Immature natural killer cell (primary cell): ENCODE measurements at places on chromosomes 2 and 18. TPM values are rescaled to one million over a fixed set of nuclear protein-coding genes. Genes with fewer than 3 reads are reported as not detected.

DNA sequence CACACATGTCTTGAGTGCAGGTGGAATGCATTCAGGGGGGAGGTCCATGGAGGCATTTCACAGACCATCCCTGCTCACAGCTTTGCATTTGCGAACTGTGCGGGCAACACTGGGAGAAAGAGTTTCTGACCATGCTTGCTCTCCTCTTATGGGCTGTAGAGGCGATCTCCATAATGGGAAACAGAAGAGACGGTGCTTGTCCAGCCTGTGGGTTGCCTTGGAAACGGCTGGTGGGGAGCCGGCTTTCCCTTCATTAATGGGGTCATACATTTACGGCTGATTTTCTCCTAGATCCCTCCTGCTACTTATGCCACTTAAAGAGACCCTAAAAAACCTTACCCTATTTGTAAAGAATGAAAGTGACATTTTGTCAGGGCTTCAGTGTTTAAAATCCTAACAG lies 147.4 kb downstream of the SOX11 start:
- H3K4me3 ChIP-seq = no peak overlapping the region
- H3K27me3 ChIP-seq = peaks cover 2% of the 10 kb centered on the region
- H3K27ac ChIP-seq = no peak overlapping the region
- H3K36me3 ChIP-seq = no peaks in the 10 kb centered on the region

GRCh38 chr2:163527381-163527780 lies 208.4 kb downstream of the FIGN start:
- H3K27me3 ChIP-seq = peaks cover 2% of the 10 kb centered on the region
- DNase-seq = no peak
- no peak overlapping the region for H3K4me3 ChIP-seq
- peaks cover 3% of the 10 kb centered on the region for H3K36me3 ChIP-seq
- H3K27ac ChIP-seq = no peak overlapping the region

The VIT gene
- 1.2 TPM for polyA plus RNA-seq

DNA sequence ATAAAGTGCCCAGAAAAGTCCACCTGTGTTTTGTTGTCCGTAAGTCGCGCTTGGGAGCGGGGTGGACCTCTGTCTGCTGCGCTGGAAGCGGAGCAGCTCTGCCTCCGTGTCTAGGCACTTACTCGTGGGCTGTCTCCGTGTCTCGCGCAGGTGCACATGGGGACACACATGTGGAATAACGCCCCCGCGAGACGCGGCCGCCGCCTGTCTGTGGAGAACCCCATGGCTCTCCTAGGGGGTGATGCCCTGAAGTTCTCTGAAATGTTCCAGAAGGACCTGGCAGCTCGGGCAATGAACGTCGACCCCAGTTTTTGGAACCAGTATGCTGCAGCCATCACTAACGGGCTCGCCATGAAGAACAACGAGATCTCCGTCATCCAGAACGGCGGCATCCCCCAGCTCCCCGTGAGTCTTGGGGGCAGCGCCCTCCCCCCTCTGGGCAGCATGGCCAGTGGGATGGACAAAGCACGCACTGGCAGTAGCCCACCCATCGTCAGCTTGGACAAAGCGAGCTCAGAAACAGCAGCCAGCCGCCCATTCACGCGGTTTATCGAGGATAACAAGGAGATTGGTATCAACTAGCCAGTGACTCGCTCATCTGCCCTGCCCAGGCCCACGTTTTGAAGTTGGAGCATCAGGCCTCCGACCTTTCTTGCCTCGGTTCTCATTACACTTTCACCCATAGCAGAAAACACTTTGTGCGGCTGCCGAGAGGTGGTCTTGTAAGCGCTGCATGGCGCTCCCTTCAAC lies 17.3 kb downstream of the SALL3 start:
- DNase-seq = no peak
- H3K36me3 ChIP-seq = no peaks in the 10 kb centered on the region
- no peak overlapping the region for H3K27ac ChIP-seq
- H3K27me3 ChIP-seq = no peaks in the 10 kb centered on the region
- no peaks in the 10 kb centered on the region for H3K4me1 ChIP-seq

DNA sequence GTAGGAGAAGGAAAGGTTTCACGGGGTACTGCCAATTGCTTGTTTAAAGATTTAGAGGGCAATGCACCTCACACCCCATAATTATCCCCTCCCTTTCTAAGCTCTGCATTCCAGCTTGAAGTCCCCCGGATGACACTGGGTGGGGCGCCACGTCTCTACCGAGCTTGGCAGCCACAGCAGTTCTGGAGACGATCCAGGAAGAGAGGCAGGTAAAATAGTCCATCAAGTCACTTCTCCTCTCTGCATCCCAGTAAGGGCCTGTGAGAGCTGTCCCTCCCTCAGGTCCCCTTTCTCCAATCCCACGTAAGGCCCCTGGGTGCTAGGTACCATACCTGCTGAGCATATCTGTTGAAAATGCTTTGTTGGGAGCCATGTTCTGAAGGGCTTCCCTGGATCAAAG lies 65.7 kb downstream of the CAPN13 start:
- H3K27ac ChIP-seq = no peak overlapping the region
- no peak for DNase-seq
- H3K36me3 ChIP-seq = peaks cover 3% of the 10 kb centered on the region
- no peak overlapping the region for H3K4me3 ChIP-seq
- no peaks in the 10 kb centered on the region for H3K4me1 ChIP-seq
- H3K27me3 ChIP-seq = peaks cover under 1% of the 10 kb centered on the region

DNA sequence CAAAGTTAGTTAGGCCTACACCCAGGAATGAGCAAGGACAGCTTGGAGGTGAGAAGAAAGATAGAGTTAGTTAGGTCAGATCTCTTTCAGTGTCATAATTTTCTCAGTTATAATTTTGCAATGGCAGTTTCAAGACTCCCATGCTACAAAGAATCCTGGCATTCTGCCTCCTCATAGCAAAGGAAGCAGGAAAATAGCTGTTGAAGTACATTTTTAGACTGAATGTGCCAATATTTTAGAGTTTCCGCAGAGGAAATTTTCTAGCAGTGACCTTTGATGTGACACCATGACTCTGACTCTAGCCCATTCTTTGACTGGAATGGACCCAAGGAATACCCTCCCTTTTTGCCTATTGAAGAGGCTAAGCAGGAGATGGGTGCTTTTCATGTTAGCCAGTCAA lies 371.7 kb downstream of the PIK3C3 start:
- H3K4me1 ChIP-seq = no peaks in the 10 kb centered on the region
- no peaks in the 10 kb centered on the region for H3K36me3 ChIP-seq
- no peak for DNase-seq
- peaks cover 2% of the 10 kb centered on the region for H3K27me3 ChIP-seq

The OSR1 gene
- polyA plus RNA-seq = not detected

GRCh38 chr2:232886632-232887031 lies 16.6 kb downstream of the SNORC start:
- H3K4me3 ChIP-seq = no peak overlapping the region
- H3K4me1 ChIP-seq = no peaks in the 10 kb centered on the region
- no peak overlapping the region for H3K27ac ChIP-seq
- peaks cover 3% of the 10 kb centered on the region for H3K27me3 ChIP-seq
- no peaks in the 10 kb centered on the region for H3K36me3 ChIP-seq

DNA sequence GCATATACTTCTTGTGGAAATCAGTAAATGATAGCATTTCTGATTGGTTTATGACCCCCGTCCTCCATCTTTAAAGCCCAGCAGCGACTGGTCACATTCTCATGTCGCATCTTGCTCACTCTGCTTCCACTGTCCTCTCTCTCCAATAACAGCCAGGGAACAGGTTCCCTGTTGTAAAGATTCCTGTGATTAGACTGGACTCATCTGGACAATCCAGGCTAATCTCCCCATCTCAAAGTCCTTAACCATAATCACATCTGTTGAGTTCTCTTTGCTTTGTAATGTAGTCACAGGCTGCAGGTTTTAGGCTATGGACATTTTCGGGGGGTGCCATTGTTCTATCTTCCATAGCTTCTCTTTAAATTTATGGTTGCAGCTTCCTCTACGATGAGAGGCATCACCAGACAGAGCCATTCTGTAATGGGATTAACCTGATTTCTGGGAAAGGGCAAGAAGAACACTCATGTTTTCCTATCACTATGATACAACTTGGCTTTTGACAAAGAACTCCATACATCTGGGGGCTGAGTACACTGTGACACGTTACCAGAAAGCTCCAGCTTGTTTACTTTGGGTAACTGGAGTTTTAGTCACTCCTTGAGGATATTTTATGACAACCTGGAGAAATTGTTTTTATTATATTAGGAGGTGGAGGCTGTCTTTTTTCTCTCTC lies 159.0 kb downstream of the NYAP2 start:
- H3K27me3 ChIP-seq = peaks cover 12% of the 10 kb centered on the region
- no peak overlapping the region for H3K27ac ChIP-seq
- no peaks in the 10 kb centered on the region for H3K36me3 ChIP-seq
- no peaks in the 10 kb centered on the region for H3K4me1 ChIP-seq

The SIX2 gene
- not detected for polyA plus RNA-seq

- DNase-seq = no peak
- no peak overlapping the region for H3K27ac ChIP-seq
- no peak overlapping the region for H3K4me3 ChIP-seq
- H3K36me3 ChIP-seq = no peaks in the 10 kb centered on the region
Observed at GRCh38 chr2:138269765-138270164, 231.8 kb upstream of the SPOPL start.

The CHRND gene
- polyA plus RNA-seq = not detected

DNA sequence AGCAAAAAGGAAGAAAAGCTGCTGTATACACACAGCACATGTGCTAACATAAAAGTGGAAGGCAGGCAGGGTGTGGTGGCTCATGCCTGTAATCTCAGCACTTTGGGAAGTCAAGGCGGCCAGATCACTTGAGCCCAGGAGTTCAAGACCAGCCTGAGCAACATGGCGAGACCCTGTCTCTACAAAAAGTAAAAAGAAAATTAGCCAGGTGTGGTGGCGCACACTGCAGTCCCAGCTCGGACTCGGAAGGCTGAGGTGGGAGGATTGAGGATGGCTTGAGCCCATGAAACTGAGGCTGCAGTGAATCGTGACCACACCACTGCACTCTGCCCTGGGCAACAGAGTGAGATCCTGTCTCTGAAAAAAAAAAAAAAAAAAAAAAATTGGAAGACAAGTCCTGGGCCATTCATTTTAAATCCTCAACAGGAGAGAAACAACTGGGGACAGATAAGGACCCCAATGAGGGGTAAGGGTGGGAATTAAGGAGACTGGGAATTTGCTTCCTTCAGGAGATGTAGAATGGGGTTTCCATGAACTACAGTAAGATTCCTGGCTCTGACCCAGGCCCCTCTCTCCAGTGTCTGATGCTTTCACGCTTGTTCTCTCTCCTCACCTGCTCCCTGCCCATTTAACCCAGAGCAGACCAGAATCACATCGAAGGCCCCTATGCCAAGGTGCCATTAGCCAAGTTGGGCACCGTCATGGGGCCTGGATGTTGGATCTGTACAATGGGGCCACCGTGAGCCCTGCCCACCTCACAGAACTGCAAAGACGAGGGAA lies 29.6 kb downstream of the TNS1 start:
- no peak for DNase-seq
- H3K4me1 ChIP-seq = no peaks in the 10 kb centered on the region
- no peak overlapping the region for H3K4me3 ChIP-seq
- no peaks in the 10 kb centered on the region for H3K27me3 ChIP-seq
- H3K36me3 ChIP-seq = no peaks in the 10 kb centered on the region
- H3K27ac ChIP-seq = no peak overlapping the region

DNA sequence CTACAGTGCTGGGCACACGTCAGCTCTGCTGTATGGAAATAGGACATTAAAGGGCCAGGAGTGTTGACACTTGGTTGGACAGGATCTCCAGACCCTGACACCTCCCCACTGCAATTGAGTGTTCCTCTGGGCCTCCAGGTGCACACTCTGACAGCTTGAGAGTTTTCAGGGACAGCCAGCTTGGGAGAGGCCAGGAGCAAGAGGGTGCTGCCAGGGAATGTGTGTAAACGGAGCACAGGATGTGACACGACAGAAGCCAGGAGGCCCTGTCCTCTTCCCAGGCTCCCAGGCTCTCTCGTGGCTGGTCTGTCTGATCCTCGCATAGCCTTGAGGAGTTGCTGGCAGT lies 318.1 kb upstream of the HS6ST1 start:
- no peaks in the 10 kb centered on the region for H3K4me1 ChIP-seq
- no peaks in the 10 kb centered on the region for H3K36me3 ChIP-seq
- H3K27ac ChIP-seq = no peak overlapping the region
- H3K4me3 ChIP-seq = no peak overlapping the region
- no peak for DNase-seq

The EML6 gene
- 0.02 TPM for polyA plus RNA-seq

GRCh38 chr18:45340884-45341283 lies 274.4 kb upstream of the SLC14A2 start:
- DNase-seq = no peak
- H3K4me3 ChIP-seq = no peak overlapping the region
- H3K27ac ChIP-seq = no peak overlapping the region
- no peaks in the 10 kb centered on the region for H3K27me3 ChIP-seq
- H3K36me3 ChIP-seq = no peaks in the 10 kb centered on the region

The SNED1 gene
- 0.24 TPM for polyA plus RNA-seq

The HOXD13 gene
- polyA plus RNA-seq = not detected

The SRD5A2 gene
- not detected for polyA plus RNA-seq

DNA sequence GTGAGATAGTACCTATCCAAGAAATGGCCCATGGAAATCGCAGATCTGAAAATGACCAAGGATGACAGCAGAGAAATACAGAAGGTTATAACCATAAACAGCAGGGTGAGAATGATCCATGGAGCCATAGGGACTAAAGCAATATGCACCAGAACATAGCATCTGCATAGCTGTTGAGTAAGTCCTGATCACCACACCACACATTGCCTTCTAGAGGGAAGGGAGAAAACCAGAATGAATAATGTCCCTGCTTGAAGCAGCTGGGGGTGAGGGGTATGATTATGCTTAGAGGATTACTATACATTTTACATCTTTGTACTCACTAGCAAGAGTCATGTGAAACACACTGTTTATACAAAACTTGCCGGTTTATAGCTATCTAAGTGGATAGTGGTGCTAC lies 350.4 kb downstream of the MBD2 start:
- no peaks in the 10 kb centered on the region for H3K4me1 ChIP-seq
- no peak for DNase-seq
- H3K27ac ChIP-seq = no peak overlapping the region
- H3K4me3 ChIP-seq = no peak overlapping the region
- H3K27me3 ChIP-seq = no peaks in the 10 kb centered on the region

DNA sequence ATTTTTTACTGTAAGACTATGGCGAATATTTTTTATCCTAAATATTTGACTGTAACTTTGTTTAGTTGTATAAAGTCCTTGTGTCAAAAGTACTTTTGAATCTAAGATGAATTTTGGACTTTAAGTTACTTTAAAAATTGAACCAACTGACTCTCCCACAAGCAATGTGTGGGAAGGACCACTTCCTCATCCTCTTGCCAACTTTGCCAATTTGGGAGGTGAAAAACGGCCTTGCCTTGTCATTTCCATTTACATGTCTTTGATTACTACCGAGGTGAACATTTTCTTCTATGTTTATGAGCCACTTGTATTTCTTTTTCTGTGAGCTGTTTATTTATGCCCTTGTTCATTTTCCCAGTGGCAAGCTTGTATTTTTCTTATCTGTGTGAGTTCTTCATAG lies 12.8 kb upstream of the MSGN1 start:
- DNase-seq = no peak
- peaks cover 6% of the 10 kb centered on the region for H3K27me3 ChIP-seq
- no peaks in the 10 kb centered on the region for H3K36me3 ChIP-seq
